ENCODE measurements at places on chromosomes 13 and 19. TPM values are rescaled to one million over a fixed set of nuclear protein-coding genes. Genes with fewer than 3 reads are reported as not detected.

GRCh38 chr13:113964251-113964995 is 9.5 kb downstream of the C13orf46 start:
- H3K27me3 ChIP-seq = no peaks in the 10 kb centered on the region
- H3K36me3 ChIP-seq = peaks cover 7% of the 10 kb centered on the region
- H3K4me3 ChIP-seq = no peak overlapping the region
- no peak overlapping the region for H3K27ac ChIP-seq

DNA sequence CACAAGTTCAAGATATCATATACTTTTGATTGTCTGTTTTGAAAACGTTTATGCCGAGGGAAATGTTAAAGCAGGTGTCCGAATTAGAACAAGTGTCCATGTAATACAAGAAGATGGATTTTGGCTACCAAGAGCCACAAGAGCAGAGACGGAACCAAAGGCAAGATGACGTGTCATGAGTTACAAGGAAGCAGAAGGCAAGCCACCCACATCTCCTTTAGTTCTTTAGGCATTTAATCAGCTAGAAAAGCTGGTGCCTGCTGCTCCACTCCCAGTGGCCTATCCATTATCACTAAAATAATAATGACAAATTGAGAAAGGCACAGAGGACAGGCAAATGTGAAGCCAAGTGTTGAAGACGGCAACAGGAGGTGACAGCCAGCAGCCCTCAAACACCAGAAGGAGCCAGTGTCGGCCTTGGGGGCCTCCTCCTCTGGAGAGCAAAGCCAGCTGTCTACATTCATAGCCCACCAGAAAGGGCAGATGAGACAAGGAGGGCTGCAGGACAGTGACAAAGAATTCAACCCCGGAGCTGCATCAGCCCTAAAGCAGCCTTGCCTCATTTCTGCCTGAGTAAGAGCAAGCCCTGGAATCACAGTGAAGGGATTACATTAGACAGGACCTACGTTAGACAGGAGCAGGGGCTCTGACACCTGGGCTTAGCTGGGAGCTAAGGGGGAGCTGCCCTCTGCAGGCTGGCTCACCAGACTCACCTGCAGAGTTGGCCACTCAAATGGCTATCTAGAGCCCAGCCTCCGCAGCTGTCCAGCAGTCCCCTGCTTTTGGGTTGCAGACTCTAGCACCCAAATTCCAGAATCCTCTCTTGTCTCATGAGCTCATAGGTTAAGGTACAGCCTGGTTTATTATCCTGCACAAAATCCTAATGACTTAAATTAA is 569.9 kb downstream of the UQCRFS1 start:
- H3K4me3 ChIP-seq = no peak overlapping the region
- H3K36me3 ChIP-seq = no peaks in the 10 kb centered on the region
- H3K4me1 ChIP-seq = no peaks in the 10 kb centered on the region

ZNF528 gene
- total RNA-seq = 7.5 TPM

DNA sequence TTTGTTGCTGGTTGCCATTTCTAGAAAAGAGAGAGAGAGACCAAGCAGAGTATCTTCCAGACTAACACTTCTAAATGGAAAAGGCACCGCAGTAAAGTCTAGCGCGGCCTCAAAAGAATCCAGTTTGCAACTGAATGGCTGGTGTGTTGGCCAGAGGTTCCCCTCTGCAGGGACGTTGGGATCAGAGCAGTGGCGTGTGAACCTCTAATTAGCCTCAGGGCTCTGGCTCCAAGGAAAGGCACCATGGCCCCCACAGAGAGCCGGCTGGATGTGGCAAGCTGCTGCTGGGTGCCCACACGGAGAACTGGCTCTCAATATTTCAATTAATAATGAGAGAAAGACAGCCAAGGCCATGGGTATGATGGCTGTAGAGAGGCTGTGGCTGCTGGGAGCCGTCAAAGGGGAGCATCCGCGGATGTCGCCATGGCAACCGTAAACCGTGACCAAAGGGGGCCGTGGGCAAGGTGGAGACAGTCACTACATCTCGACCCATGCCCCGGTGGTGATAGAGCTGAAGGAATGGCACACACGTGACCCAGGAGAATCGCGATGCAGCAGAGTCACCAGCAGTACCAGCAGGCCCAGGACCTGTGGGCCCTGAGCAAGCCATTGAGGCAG is 9.5 kb downstream of the VSTM2B start:
- peaks cover 7% of the 10 kb centered on the region for H3K27me3 ChIP-seq
- H3K4me1 ChIP-seq = no peaks in the 10 kb centered on the region
- no peak overlapping the region for H3K27ac ChIP-seq

- no peaks in the 10 kb centered on the region for H3K27me3 ChIP-seq
- no peak overlapping the region for H3K4me3 ChIP-seq
- peaks cover 23% of the 10 kb centered on the region for H3K4me1 ChIP-seq
Measured at GRCh38 chr13:110232756-110233155, 74.2 kb downstream of the COL4A1 start.

PGLYRP1 gene
- not detected for total RNA-seq

GRCh38 chr13:28530729-28531076 is 35.8 kb upstream of the FLT1 start:
- H3K4me1 ChIP-seq = peaks cover 10% of the 10 kb centered on the region
- no peak for DNase-seq
- no peak overlapping the region for H3K27ac ChIP-seq

NXNL1 gene
- total RNA-seq = not detected

- H3K36me3 ChIP-seq = no peaks in the 10 kb centered on the region
- no peaks in the 10 kb centered on the region for H3K27me3 ChIP-seq
- DNase-seq = no peak
- no peak overlapping the region for H3K27ac ChIP-seq
- H3K4me3 ChIP-seq = no peak overlapping the region
- no peaks in the 10 kb centered on the region for H3K4me1 ChIP-seq
Measured at GRCh38 chr13:111597191-111597611, 276.8 kb downstream of the TEX29 start.

DNA sequence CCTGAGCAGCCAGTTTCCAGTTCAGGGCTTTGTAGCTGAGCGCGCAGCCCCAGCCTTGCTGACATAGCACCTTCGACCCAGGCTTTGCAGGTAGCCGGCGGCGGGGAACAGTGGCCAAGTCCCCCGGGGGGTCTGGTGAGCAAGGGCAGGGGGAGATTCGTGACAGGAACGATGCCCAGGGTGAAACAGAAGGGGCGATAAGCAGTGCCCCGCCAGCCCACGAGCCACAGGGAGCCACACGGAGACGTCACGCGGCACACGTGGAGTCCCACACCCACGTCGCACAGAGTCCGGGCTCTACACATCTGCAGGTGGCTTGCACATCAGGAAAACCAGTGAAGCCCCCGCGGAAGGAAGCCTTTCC is 127.2 kb downstream of the SOX1 start:
- H3K27ac ChIP-seq = no peak overlapping the region
- no peaks in the 10 kb centered on the region for H3K27me3 ChIP-seq
- no peaks in the 10 kb centered on the region for H3K4me1 ChIP-seq
- DNase-seq = no peak
- H3K36me3 ChIP-seq = no peaks in the 10 kb centered on the region

- H3K27me3 ChIP-seq = peaks cover 57% of the 10 kb centered on the region
- no peak overlapping the region for H3K27ac ChIP-seq
- no peak overlapping the region for H3K4me3 ChIP-seq
- H3K36me3 ChIP-seq = no peaks in the 10 kb centered on the region
Measured at GRCh38 chr13:51816604-51817249, 12.8 kb upstream of the DHRS12 start.

- no peaks in the 10 kb centered on the region for H3K4me1 ChIP-seq
- no peak overlapping the region for H3K27ac ChIP-seq
- H3K36me3 ChIP-seq = no peaks in the 10 kb centered on the region
Measured at GRCh38 chr19:38596057-38596981, 21.4 kb downstream of the MAP4K1 start.

- H3K36me3 ChIP-seq = no peaks in the 10 kb centered on the region
- no peaks in the 10 kb centered on the region for H3K27me3 ChIP-seq
- no peak for DNase-seq
- no peak overlapping the region for H3K4me3 ChIP-seq
Measured at GRCh38 chr19:18059297-18059696, 27.4 kb downstream of the IL12RB1 start.

SIGLEC5 gene
- total RNA-seq = not detected

DNA sequence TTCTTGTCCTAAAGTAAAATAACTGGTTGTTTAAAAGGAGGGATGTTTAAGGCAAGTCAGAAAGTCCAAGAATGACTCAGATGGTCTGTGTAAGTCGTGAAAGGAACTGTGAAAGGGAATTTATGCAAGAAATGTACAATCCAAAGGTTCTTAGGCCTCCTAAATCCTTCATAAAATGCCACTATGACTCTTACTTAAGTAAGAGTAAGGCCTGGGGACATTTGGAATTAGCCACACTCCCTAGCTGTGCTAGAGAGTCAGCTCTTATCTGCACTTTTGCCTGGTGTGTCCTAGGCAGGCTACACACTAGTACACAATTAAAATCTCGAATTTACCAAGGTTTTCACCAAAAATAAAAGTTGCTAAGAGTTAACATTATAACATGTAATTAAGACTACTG is 686.9 kb downstream of the UQCRFS1 start:
- H3K36me3 ChIP-seq = no peaks in the 10 kb centered on the region
- no peaks in the 10 kb centered on the region for H3K4me1 ChIP-seq
- no peak overlapping the region for H3K4me3 ChIP-seq
- no peak for DNase-seq
- no peaks in the 10 kb centered on the region for H3K27me3 ChIP-seq
- H3K27ac ChIP-seq = no peak overlapping the region

ERICH4 gene
- not detected for total RNA-seq

PNPLA6 gene
- 81.9 TPM for total RNA-seq

BEST2 gene
- total RNA-seq = not detected

DNA sequence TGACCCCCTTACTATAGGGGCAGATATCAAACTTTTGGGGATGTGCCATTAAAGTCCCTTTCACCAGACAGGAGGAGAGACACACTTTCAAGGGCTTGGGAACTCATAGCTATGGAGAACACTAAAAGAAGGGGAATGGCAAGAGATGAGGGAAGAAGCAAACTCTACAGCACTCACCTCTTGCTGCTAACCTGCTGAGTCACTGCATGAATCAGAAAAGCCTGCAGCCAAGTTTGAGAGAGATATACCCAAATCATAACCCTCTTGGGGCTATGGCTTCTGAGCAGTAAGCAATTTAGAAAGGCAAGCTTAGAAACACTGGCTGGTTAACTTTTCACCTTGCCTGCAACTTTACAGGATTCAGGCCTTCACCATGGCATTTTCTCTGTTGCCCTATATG is 1028.0 kb downstream of the UQCRFS1 start:
- H3K27me3 ChIP-seq = no peaks in the 10 kb centered on the region
- H3K4me3 ChIP-seq = no peak overlapping the region
- no peak overlapping the region for H3K27ac ChIP-seq
- H3K4me1 ChIP-seq = peaks cover 4% of the 10 kb centered on the region

GRCh38 chr19:17454576-17455071 is 6.1 kb downstream of the NXNL1 start:
- H3K27me3 ChIP-seq = peaks cover 23% of the 10 kb centered on the region
- H3K36me3 ChIP-seq = no peaks in the 10 kb centered on the region

GRCh38 chr19:34666200-34666957 is 10.6 kb downstream of the SCGB2B2 start:
- no peak for DNase-seq
- H3K27ac ChIP-seq = no peak overlapping the region
- H3K36me3 ChIP-seq = no peaks in the 10 kb centered on the region
- H3K27me3 ChIP-seq = no peaks in the 10 kb centered on the region
- no peak overlapping the region for H3K4me3 ChIP-seq
- H3K4me1 ChIP-seq = no peaks in the 10 kb centered on the region

ZNF541 gene
- total RNA-seq = not detected

KRTDAP gene
- not detected for total RNA-seq

All from astrocyte (in vitro differentiated cells and primary cell).